ENCODE measurements at places on chromosomes 1 and 21. TPM values are rescaled to one million over a fixed set of nuclear protein-coding genes. Genes with fewer than 3 reads are reported as not detected.
A peak's percentile ranks its signal among the peaks of the same experiment; 100 is the strongest.

The UBL4B gene
- not detected for total RNA-seq

The FOXD2 gene
- total RNA-seq: 4.9 TPM

The TNFRSF4 gene
- 0.31 TPM for total RNA-seq

DNA sequence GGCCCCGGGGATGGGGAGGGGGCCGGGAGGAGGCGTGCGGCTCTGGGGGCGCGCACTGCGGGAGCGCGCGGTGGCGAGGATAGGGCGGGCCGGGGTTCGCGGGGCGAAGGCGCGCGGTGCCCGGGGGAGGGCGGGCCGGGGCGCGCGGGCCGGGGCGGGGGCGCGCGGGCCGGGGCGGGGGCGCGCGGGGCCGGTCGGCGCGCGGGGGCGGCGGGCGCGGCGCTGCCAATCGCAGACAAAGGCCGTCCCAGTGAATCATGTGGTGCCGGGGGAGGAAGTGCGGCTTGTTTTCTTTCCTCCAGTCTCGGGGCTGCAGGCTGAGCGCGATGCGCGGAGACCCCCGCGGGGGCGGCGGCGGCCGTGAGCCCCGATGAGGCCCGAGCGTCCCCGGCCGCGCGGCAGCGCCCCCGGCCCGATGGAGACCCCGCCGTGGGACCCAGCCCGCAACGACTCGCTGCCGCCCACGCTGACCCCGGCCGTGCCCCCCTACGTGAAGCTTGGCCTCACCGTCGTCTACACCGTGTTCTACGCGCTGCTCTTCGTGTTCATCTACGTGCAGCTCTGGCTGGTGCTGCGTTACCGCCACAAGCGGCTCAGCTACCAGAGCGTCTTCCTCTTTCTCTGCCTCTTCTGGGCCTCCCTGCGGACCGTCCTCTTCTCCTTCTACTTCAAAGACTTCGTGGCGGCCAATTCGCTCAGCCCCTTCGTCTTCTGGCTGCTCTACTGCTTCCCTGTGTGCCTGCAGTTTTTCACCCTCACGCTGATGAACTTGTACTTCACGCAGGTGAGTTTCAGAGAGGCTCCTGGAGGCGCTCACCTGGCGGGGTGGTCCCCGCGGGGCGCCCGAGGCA, at the start of gene GPR137B:
GPR137B (plus strand) TSS at position 287 of the 851 bp plus-strand sequence; CDS start at position 371, 84 bp downstream.
- DNase-seq: no peak

DNA sequence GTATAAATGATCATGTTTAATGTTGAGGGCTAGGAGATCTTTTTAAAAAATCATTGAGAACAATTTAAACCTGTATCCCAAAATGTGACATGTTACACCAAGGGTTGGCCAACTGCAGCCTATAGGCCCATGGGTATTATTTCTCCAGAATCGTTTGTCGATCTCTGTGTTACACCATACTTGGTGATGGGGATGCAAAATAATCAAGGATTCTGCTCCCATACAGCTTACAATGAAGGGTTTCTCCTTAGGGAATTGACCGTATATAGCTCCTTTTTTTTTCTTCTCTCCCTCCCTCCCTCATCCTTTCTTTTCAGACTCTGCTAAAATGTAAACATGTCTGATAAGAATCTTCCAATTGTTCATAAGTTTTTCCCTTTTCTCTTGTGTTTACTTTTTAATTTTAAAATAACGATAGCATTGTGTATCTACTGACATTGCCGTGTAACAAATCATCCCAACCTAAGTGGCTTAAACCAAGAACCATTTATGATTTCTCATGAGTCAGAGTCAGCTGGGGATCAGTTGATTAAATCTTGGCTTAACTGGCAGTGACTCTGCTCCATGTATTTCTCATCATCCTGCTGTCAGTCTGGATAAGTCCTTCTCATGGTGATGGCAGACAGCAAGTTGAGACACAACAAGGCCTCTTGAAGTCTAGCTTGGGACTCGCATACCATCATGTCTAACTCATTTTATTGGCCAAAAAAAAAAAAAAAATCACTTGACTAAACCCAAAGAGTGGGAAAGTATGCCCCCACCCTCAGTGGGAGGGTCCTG, 48.0 kb downstream of the MARK1 start:
- DNase-seq: no peak

DNA sequence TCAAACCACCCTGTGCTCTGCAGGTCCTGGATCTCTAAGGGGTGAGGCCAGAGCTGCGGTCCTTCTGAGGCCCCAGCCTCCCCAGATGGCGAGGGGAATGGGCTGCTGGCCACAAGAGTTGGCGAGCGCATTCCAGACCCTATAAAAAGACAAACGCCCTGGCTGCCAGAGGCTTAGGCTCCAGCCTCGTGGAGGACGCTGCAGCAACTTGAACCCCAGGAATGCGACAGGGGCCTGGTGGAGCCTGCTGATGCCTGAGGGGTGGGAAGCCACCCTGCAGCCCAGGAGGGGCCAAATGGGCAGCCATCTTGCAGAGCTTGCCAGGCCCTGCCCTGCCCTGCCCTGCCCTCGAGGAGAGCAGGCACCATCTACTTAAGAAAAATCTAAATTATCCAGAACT, 8.6 kb downstream of the CACNA1S start:
- DNase-seq: no peak

The ADCY10 gene
- 0.39 TPM for total RNA-seq

GRCh38 chr1:89736937-89737733, 83.7 kb upstream of the LRRC8D start:
- no peak for DNase-seq

The HTR6 gene
- not detected for total RNA-seq

DNA sequence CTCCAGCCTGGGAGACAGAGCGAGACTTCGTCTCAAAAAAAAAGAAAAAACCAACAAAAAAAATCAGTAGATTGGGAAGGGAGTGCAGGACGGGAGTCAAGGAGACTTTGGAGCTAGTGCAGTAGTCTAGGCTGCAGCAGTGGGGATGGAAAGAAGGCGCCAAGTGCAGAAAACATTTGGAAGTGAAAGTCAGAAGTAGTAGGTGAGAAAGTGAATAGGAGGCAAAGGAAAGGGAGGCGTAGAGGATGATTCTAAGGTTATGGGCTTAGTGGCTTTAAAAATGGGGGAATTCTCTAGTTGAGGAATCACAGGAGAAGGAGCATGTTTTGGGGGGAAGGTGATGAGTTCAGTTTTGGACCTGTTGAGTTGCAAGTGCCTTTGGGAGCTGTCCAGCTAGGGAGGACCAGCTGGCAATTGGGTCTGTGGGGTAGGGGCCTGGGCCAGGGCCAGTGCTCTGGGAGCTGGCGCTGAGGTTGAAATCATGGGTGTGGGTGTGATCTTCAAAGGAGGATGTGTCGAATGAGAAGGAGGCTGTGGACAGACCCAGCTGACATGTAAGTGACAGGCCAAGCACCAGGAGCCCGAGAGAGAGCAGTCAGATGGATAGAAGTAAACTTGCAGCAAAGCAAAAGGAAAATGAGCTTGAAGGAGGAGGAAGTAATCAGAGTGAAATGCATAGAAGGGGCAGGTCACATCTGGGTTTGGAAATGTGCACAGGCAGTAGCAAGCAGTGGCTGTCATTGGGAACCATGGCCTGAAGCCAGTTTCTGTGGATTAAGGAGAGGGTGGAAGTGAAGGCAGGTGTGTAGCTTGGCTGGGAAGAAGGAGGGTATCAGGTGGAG, 15.8 kb downstream of the TMCC2 start:
- DNase-seq: no peak

GRCh38 chr1:70066711-70067110, 138.7 kb downstream of the LRRC40 start:
- no peak for DNase-seq

DNA sequence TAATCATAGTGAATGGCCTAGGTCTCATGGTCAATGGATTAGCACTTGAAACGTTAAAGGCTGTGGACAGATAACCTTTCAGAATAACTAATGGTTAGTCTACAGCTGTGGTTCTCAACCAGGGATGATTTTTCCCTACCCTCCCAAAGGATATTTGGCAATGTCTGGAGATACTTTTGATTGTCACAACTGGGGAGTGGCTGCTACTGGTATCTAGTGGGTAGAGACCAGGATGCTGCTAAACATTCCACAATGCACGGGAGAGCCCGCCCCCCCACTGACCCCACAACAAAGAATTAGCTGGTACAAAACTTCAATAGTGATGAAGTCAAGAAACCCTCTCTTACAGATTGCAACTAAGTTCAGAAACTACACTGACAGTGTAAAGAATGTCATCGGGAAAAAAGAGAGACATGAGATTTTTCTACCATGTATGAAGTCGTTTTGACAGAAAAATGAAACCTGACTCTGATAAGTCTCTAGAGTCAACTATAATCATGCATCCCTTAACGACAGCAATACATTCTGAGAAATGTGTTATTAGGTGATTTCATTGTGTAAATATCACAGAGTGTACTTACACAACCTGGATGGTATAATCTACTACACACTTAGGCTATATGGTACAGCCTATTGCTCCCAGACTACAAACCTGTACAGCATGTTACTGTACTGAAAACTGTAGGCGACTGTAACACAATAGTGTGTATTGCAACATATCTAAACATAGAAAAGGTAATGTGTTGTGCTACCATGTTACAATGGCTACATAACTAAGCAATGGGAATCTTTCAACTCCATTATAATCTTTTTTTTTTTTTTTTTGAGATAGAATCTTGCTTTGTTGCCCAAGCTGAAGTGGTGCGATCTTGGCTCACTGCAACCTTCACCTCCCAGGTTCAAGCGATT, 49.7 kb upstream of the PRDX6 start:
- DNase-seq: no peak

GRCh38 chr1:166920561-166921475, 44.8 kb upstream of the TADA1 start:
- peak; percentile 69 for DNase-seq

The PPM1J gene
- total RNA-seq: 2.6 TPM

All from type B pancreatic cell (in vitro differentiated cells).